CD4-positive, alpha-beta T cell treated with Interleukin-2 at 100 ng/mL for 4 hours (primary cell): ENCODE measurements at places on chromosomes 12 and 14.

DNA sequence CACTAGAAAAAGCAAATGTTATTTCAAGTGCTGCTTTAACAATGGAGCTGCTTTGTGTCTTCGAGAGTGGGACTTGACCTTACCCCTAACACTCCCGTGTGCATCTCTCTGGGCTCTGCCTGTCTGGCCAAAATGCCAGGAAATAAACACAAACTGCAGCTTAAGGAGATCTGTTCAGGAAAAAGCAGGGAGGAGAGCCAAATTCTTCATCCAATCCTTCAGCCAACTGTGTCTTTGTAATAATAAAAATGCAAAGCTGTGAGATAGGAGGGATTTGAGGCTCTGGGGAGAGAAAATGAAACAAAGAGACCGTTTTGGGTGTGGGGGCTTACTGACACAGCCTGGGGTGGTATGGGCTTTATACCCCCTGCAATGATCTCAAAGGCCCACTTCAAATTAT lies 85.8 kb upstream of the WSCD2 start:
- DNase-seq = no peak

DNA sequence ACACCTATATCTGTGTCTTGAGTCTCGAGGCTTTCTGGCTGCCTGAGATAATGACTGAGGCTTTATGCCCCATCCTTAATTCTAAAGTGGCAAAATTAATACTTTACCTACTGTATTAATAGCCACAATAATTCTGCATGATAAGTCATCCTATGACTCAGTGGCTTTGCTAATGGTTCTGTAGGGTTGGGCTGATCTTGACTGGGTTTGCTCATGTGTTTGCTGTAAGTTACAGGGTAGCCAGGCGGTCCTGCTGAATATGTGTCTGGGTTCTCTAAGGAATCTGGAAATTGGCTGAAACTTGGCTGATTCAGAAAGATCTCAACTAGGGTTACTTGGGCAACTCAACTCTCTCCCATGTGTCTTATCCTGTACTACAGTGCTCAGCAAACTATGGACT lies 21.7 kb downstream of the MGST1 start:
- no peak for DNase-seq

- no peak for DNase-seq
Observed at GRCh38 chr14:64266239-64266638, 27.9 kb downstream of the ESR2 start.

GRCh38 chr14:93976477-93977057 lies at the start of gene ASB2:
Gene ASB2, minus strand, starts transcription at chr14:93976570. Its CDS starts 12,031 bp downstream, at chr14:93964539.
- no peak for DNase-seq

GRCh38 chr12:82055391-82055790 lies 296.2 kb upstream of the PPFIA2 start:
- no peak for DNase-seq

DNA sequence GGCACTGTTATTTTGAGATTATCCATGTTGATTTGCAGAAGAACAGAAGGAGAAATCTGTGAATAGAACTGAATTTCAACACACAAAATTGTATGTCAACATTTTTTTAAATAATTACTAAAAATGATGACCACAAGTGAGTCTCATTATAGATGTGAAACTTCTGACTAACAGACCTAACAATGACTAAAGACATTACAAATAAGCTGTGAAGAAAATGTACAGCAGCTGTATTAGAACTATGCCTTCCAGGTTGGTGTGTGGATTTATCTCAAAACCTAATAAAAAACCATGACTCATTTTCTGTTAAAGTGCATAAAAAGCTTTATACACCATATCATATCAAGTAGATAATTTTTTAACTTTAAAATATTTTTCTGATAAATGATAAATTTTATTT lies 22.5 kb upstream of the FOXG1 start:
- DNase-seq = no peak

DNA sequence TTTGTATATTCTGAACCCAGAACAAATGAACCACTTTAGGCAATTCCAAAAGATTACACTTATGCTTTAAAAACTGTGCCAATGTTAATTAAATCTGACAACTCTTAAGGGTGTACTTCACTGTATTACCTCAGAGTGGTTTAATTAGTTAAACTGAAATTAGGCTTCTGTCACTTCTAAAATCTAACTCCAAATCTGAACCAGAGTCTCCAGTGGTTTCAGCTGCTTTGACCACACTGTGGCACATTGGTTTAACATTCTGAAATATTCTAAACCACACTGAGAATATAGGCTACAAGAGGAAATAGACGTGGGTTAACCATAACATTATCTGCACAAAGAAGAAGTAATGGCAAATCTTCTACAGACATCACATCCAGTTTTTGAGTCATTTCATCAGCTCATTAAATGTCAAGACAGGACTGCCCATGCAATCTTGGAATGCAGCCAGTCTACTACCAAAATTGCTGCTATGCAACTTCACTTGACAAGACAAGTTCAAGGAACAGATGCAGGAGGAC lies 94.8 kb downstream of the LRP6 start:
- DNase-seq = peak; percentile 2

- DNase-seq = peak; percentile 24
Observed at GRCh38 chr14:65210118-65210821, 108.0 kb upstream of the MAX start.

DNA sequence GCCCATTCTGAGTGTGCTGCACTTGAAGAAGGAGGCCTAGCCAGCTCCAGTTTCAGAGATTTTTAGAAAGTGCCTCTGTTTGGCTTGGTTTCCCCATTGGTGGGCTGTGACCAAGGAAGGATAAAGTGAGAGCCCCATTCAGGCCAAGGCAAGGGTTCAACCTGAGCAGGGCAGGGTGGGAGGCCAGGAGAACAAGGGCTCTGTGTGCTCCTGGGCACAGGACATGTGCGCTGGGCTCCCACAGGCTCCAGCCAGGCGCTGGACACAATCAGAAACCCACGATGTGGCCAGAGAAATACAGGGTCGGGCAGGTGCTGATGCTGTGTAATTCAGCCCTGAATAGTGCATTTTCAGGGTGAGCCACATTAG lies 23.1 kb downstream of the WSCD2 start:
- no peak for DNase-seq

DNA sequence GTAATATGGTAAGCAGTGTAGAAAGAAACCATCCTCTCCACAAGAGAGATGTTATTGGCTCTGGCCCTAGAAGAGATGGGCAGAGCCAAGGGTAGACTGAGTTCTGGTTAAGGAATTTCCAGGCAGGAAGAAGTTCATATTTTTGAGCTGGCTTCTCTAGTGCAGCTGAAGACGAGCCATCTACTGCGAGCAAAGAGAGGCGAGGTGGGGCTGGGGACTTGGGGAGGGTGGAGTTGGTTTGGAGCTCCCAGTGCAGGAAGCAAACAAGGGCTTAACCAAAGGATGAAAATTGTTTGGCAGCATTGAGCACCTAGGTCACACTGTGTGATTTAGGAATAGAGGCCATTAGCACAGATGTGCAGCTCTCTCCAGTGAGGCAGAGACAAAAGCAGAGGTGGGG lies 239.6 kb downstream of the ZFP36L1 start:
- no peak for DNase-seq

GRCh38 chr14:56334458-56334857 lies 216.2 kb downstream of the PELI2 start:
- no peak for DNase-seq

DNA sequence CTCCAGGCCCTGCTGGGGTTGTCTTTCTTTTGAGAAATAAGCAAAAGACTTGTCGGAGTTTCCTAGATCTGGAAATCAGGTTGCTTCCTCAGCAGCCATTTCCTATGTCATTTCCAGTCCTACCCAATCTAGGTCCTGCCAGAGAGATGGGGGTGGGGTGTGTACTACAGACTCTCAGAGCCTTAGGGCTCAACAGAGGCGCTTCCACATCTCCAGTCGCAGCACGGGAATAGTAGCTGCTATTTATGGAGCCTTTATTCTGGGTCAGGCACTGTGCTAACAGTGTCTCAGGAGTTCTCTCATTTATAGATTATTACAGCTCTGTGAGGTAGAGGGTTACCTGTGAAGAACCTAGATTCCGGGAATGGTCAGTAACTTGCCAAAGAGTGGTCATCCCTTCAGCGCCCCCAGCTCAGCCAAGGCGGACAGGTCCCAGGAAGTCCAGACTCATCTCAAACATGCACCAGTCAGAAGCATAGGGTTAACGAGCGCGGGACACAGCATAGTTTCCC lies 21.9 kb downstream of the DHRS2 start:
- DNase-seq = no peak

- DNase-seq = no peak
Observed at GRCh38 chr12:29374913-29375312, 6.1 kb downstream of the ERGIC2 start.

DNA sequence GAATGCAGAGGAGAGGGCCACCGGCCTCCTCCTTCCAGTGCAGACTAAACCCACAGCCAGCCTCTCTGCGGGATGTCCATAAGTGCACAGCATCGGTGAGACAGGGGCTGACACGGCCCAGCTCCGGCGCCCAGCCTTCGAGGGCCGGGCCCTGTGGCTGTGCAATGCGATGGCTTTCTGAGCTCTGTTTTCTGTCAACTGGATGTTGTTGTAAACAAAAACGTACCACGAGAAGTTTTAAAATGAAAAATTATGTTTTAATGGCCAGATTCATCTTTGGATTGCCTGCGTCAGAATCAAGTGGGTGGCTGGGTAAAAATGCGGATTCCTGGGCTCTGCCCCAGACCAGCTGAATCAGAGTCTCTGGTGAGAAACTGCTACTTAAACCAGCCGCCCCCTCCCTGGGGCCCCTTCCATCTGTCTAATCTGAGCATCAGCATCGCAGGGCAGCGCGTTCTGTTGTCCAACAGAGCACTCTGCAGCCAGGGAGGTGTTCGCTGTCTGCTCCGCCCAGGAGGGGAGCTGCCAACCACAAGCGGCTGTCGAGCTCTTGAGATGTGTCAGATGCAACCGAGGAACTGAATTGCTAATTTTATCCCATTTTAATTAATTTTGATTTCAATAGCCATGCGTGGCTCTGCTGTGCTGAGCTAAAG lies 133.4 kb downstream of the RFLNA start:
- DNase-seq = no peak

DNA sequence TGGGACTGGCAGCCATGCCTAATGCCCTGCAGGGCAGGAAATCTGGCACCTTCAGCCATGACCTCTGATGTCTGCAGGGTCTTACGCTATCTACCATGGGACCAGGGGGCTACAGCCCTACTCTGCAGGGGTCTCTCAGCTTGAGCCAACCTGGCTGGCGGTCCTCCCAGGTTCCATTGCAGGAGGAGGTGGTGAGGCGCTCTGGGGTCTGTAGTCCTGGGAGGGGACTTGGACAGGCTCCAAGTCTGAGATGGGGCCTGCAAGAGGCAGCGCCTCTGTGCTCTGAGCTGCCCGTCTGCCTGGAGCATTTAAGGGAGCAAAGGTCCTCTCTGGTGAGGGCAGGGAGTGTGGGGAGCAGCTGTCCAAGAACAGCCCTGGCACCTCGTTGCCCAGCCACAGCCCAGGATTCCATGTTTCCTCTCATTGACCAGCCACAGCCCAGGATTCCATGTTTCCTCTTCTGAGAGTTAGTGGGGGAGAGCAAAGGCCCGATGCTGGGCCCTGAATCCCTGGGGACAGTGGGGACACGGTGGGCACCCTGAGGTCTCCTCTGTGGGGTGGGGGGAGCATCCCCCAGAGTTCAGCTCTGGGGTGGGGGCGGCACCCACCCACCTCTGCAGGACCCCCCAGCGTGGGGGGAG lies 655 bp downstream of the PLD4 start:
- no peak for DNase-seq

GRCh38 chr14:90905531-90905930 lies 89.3 kb upstream of the TTC7B start:
- no peak for DNase-seq

DNA sequence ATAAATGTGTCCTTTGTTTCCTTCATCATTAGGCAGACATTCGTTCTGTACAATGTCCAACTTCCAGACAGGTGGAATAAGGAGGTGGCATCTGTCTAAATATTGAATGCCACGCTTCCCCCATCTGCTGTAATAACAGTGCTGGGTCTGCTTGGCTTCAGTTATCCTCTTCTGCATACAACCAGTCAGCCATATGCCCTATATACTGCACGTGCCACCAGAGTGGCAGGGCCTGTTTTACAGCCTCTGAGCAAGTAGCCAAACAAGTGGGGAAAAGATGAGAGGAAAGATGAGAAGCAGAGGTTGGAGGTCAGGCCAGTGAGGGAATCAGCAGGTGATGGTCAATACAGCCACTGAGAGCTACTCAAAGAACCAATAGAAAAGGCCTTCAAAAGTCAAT lies 55.4 kb downstream of the OTX2 start:
- DNase-seq = no peak

- no peak for DNase-seq
Observed at GRCh38 chr12:69991690-69992288, 166.8 kb downstream of the MYRFL start.

DNA sequence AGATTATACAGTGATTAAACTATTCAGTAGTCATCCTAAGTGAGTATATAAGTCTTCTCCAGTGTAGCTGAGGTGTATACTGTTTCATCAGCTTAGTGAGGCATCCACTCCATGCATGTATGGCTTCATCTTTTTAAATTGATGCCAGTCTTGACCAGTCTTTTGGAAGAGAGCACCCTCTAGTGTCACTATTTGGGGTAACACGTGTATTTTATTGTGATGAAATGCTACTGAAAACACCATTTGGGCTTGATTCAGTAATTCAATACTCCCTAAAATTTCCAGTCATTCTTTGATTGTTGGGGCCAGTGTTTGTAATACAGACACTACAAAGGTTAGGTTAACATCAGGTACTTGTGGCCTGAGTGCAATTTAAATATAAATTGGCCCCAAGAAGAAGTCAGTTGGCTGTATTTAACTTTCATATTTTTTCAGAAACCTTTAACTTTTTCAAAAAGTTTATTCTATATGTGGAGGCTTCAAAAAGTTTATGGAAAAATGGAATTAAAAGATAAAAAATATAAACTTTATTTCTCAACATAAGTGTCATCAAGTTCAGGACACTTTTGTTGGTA lies 35.3 kb downstream of the MIPOL1 start:
- DNase-seq = peak; percentile 14

DNA sequence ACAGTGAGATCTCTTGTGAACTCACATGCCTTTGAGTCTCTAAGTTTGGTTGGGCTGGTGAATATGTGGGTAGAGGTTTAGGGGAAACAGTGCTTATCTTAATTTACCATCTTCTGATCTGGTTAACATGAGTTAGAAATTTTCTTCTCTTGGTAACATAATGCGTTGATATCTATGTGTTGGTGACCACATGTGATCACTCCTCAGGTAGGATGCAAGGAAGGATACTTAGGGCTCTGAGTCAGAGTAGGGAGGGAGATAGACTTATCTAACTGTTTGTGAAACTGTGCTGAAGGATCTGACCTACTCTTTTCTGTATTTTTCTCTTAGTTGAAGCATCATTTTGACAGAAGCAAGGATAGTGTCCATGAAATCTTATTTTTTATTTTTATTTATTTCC lies 23.1 kb downstream of the FAM234B start:
- DNase-seq = no peak
